ENCODE measurements at places on chromosomes 12 and 14. TPM values are rescaled to one million over a fixed set of nuclear protein-coding genes. Genes with fewer than 3 reads are reported as not detected.

DNA sequence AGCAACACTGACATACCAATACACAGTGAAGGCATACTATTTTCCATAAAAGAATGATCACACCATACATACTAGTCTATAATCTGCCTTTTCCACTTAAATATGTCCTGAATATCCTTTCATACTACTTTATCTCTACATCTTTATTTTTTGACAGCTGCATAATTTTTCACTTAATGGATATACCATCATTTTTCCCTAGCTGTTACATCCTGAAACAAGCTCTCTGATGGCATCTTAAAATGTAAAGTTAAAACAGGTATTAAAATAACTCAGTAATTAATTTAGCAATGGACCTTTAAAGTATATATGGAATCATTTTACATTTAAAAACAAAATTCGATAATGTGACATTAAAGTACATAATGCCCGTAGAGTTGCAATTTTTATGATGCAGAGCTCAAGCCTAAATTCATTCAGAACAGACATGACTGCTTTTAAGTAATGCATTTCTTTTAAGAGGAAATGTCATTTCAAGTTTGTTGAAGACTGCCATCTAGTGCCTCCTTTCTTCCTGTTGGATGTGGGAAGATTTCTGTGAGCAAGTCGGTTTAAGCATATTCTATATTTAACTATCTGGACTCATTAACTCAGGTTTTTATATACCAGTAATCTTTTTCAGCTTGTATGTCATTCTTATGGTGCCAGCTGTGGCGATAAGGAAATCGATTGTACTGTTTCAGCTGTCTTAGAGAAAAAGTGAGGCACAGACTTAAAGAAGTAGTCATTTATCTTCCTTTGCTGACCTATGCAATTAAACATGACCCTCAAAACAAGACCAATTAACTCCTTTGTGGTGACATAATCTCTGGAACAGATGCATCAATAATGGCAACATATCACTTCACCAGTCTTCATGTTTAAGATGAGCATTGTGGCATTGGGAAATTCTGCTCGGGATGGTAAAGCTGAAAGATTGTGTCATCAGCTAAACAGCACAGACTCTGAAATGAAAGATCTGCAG lies 20.3 kb downstream of the PRICKLE1 start:
- no peak for DNase-seq

DNA sequence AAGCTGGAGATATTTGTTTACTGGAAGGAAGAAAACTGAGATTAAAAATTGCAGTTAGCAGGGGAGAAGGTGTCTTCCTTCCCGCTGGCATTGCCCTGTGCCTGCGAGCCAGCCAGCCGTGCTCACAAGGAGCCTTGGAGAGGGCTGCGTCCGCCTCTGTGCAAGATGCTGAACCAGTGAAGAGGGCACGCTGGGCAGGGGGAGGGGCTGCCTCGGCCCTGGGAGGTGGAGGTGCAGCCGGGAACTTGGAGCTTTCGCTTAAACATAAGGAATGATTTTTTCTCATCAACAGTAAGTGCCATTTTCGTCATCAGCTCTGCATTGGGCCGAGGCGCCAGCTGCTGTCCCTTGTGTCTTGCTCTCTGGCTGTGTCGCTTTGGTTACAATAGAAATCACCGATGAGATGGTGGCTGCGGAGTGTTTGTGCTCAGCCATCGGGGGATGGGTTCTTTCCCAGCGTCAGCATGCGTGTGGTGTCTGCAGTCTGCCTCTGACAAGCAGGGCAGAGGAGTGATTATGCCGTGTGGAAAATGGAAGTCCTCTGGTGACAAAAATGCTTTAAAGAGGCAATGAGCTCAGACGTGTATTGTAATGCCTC lies 97.3 kb downstream of the ESR2 start:
- DNase-seq, result peak; percentile 77

- no peak for DNase-seq
These were observed 730 bp downstream of the PPP1R3E start for GRCh38 chr14:23301969-23302289.

- no peak for DNase-seq
These were observed 3.7 kb downstream of the DHRS7 start for GRCh38 chr14:60161196-60162107.

GRCh38 chr12:71688961-71689570 lies 3.2 kb downstream of the TMEM19 start:
- no peak for DNase-seq

DNA sequence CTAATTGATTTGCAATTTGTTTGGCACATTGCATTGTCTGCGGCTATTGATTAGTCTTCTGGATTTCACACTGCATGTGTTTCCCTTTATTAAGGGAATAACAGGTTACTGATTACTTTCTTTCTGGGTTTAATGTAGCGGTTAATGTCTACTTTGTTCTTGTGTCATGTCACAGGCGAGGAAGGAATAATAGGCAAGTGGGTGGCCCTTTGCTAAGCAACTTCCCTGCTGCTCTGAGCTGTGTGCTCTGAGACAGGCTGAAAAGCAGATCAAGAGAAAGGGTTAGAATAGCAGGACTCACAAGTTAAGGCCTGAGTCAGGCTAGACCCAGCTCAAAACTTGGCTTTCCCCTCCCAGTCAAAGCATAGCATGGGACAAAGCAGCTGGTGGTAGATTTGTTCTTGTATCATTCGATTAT lies 77.2 kb downstream of the NKX2-1 start:
- DNase-seq, result no peak

DNA sequence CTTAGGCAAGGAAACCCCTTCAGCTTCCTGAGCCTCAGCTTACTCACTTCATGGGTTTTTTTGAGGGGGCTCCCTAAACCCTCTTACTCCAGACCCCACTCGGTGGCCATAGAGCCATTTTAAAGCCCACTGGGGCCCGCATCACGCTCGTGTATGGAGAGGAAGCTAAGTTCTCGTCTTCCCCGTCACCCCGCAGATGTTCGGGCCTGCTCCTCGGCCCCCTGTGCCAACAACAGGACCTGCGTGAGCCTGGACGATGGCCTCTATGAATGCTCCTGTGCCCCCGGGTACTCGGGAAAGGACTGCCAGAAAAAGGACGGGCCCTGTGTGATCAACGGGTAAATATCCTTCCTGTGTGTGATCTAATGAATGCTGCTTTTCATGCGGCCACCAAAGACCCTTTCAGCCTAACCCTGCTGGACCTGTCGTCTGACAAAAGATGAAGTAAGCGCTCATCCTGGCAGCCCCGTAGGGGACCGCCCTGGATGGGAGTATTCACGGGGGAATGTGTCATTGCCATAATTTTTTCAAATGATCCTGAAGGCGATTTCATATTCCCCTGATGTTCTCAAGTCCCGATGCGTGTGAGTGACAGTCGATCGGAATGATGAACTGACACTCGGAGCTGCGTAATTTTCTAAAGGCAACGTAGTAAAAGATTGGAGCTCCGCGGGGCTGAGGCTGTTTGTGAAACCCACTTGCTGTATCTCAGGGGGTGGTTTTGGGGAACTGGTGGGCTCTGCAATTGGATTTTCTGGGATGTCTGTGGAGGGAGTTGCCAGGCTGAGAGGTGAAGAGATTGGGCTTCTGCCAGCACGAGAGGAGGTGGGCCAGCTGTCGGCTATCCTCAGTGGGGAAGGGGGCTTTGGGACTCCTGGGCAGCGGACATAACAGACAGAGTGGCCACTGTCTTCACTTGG lies 5.4 kb downstream of the DLK1 start:
- no peak for DNase-seq

- no peak for DNase-seq
These were observed 92.9 kb downstream of the ERC1 start for GRCh38 chr12:1083889-1084262.

GRCh38 chr14:50340963-50341362 lies 28.8 kb downstream of the DMAC2L start:
- DNase-seq, result no peak

GRCh38 chr14:22159099-22159498 lies 429.9 kb downstream of the DAD1 start:
- no peak for DNase-seq

GRCh38 chr12:47184229-47184628 lies 104.5 kb upstream of the AMIGO2 start:
- no peak for DNase-seq

GRCh38 chr14:103160321-103161053 lies 37.2 kb downstream of the TNFAIP2 start:
- no peak for DNase-seq

- no peak for DNase-seq
These were observed 87.2 kb downstream of the SPRING1 start for GRCh38 chr12:116650585-116651087.

DNA sequence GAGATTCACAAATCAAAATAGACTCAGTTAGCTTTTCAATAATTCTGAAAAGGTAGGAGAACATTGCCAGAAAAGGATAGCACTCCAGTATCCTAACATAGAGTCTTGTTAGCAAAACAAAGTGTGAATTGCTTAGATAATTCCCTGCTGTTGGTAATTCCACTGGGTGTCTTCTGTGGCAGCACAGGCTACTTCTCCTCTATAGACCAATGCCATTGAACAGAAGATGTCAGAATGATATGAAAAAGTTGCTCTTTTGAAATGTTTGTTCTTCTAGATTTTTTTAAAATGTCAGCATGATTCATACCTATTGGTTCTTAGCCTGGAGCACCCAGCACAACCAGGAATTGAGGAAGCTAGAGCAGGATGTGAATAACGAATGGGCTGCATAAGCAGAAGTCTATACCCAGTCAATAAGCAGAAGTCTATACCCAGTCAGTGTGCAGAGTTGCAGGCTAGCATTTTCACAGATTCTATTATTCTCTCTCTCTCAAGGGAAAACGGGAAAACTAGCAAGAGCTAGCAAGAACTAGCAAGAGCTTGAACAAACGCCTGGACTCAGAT lies 112.8 kb downstream of the SYT1 start:
- DNase-seq, result no peak

DNA sequence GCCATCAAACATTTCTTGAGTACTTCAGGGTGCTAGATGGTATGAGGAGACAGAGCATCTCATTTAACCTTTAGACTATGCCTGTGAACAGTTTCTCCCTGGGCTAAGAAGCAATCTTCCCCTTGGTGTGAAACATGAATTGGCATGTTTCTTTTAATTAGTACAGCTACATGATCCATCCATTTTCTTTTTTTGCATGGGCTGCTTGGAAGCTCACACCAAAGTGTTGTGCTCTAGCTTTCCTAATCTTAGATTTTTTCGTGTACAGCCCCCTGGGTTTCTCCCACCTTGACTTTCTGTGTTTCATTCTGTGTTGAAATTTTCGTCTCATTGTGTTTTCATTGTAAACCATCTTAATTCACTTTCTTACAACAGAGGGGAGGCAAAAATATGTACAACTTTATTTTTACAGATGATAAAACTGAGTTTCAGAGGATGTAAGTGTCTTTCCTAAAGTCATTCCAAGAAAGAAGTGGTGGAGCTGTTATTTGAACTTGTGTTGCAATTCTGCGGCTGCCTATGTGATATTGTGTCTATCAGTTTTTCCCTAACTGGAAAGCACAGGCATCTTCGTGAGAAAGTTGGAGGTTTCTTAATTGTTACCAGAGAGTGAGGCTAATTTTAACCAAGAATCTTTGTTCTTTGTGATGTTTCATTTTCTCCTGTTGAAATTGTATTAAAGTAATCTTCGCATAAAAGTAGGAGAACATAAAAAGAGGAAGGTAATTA lies 64.5 kb downstream of the DAAM1 start:
- no peak for DNase-seq

DNA sequence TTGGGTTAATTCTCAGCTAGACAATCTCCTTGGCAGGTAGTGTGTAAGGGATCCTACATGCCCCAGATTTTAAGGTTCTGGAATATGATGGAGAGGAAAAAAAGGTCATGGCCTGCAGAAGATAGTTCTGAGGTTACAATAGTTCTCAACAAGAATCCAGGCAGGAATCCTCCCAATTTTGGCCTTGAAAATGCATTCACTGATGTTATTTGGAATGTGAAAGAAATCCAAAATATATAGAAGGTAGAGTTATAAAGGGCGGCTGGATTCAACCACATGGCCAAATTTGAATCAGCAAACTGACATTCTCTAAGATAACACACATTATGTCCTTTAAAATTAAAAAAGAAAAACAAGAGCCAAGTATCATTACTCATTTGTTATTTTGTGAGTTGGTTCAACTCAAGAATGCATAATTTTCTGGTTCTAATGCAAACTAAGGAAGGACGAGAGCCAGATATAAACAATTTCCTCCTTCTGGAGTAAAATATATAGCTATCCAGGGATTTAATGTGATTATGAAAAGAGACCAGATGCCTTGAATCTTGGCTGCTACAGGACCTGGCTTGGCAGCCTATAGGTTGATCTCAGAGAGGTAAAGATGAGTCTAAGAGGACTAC lies 177.0 kb upstream of the G2E3 start:
- DNase-seq, result no peak

DNA sequence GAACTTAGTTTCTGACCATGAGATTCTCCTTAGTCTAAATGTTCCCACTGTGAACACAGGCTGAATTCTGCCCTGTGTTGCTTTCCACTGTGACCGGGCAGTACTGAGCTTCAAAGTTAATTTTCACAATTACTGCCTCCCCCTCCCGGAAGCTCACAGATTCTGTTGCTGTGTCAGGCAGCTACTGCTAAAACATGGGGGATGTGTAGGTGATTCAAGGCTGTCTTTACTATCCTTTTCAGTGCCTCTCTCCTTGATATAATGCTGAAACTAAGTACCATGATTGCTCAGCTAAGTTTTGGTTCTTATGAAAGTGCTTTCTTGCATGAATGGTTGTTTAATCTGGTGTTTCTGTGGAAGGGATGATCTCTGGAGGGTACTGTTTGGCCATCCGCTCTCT lies 428.3 kb upstream of the NOVA1 start:
- DNase-seq, result no peak

DNA sequence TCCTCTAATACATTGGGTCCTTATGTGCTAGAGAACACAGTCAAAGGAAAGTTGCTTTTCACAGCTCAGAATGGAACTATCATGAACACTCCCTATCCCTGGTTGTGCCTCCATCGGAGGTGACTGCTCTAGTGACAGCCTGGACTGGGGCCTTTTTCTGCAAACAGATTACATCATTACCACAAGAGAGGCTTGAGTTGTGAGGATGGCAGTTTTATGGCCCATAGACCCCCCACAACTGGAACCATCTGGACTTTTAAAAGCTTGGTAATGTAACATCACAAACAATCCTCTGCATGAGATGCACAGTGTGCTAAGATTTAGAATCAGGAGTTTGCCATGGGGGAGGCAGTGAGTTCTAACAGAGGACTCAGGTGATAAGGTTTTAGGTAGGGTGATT lies 46.6 kb upstream of the WSCD2 start:
- DNase-seq, result no peak

GRCh38 chr14:89036371-89036770 lies 211.9 kb downstream of the TTC8 start:
- DNase-seq, result no peak

WDHD1 gene
- 15.5 TPM for total RNA-seq

CATSPERB gene
- total RNA-seq, result 2.0 TPM

AMHR2 gene
- 1.6 TPM for total RNA-seq

IL26 gene
- not detected for total RNA-seq

ANAPC5 gene
- total RNA-seq, result 101 TPM

DDN gene
- total RNA-seq, result 8.8 TPM

RFX4 gene
- 25.4 TPM for total RNA-seq
